ENCODE measurements at places on chromosomes 13 and 19. TPM values are rescaled to one million over a fixed set of nuclear protein-coding genes. Genes with fewer than 3 reads are reported as not detected.

DNA sequence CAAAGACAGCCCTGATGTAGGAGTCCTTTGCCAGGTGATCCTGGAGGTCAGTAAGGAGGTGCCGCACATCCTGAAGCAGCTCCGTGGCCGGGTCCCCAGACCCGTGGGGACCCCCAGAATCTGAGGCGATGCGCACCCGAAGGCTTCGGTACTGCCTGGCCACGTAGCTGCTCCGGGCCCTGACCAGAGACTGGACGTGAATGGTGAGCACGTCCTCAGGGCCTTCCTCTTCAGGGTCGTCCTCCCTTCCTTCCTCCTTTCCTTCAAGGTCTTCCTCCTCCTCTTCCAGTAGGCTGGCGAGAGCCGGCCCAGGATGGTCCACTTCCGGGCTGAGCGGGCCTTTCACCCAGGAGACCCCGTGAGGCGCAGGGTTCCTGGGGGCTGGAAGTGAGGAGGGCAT is 7.5 kb downstream of the RINL start:
- DNase-seq, result no peak
- no peaks in the 10 kb centered on the region for H3K36me3 ChIP-seq
- no peaks in the 10 kb centered on the region for H3K27me3 ChIP-seq

DNA sequence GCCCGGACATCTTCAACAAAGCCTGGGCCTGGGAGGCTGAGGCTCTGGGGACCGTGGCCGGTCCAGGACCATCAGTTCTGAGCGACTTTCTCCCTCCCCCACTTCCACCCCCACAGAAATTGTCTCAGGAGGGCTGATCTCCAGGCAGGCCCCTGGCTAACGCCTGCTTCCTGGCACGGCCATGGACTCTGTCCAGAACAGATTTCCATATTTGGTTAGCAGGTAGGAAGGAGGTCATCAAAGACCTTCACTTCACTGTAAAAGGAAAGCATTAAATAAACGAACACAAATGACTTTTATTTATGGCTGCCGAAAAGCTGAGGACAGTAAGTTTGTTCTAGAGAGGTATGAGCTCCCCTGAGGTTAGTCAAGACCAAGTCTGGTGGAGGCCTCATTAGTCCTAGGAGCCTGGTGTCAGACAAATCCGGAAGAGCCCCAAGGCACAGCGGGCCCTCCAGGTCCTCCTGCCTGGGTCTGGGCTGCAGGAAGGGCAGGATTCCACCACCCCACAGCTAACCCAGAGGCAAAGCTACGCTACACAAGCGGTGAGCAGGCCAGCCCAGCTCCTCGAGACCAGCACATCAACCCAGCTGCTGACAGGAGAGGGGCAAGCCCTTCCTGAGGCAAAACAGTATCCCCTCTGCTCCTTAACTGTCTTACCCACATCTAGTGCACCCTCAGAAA is 4.6 kb upstream of the PLPP2 start:
- no peak overlapping the region for H3K4me3 ChIP-seq
- no peaks in the 10 kb centered on the region for H3K36me3 ChIP-seq
- no peak for DNase-seq
- H3K4me1 ChIP-seq, result peaks cover 7% of the 10 kb centered on the region
- no peaks in the 10 kb centered on the region for H3K27me3 ChIP-seq

DNA sequence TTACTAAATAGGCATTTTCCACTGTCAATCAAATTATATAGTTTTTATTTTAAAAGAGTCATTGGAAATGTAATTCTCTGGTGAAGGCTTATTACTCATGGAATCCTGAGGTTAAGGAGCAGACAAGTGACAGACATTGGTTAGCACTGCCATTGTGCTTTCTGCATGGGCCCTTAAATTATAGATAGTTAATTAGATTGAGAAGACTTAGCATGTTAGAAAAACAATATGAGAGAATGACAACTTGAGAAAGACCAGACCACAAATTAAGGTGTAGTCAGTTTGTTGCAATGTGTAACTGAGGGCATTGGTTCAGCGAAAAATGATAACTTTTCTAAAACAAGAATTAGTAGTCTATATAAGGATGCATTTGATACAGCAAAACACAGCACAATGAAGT is 195.5 kb downstream of the SLITRK6 start:
- no peaks in the 10 kb centered on the region for H3K36me3 ChIP-seq
- H3K4me3 ChIP-seq, result no peak overlapping the region
- no peaks in the 10 kb centered on the region for H3K27me3 ChIP-seq
- no peaks in the 10 kb centered on the region for H3K4me1 ChIP-seq
- H3K27ac ChIP-seq, result no peak overlapping the region

DNA sequence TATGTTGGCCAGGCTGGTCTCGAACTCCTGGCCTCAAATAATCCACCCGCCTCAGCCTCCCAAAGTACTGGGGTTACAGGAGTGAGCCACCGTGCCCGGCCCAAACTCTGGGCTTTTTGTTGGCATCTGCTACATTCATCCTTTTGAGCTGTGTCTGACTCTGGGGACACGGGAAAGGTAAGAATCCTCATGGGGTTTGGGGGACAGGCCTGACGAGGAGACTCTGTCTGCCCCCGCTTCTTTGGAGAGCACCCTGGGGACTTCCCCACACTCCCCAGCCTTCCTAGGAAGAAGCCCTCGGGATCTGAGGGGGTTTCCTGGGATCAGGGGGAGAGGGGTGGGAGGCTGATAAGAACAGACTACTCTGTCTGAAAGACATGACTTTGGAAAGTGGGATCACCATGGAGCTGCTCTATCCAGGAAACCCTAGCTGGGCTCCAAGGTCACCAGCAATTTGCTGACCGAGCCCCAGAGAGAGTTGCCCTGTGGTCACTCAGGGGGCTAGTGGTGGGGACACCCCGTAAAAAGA is 8.1 kb upstream of the FCER2 start:
- no peaks in the 10 kb centered on the region for H3K36me3 ChIP-seq
- DNase-seq, result no peak
- H3K4me1 ChIP-seq, result no peaks in the 10 kb centered on the region

GRCh38 chr13:112509190-112509589 is 78.8 kb downstream of the TUBGCP3 start:
- H3K27ac ChIP-seq, result no peak overlapping the region
- H3K27me3 ChIP-seq, result no peaks in the 10 kb centered on the region
- H3K4me1 ChIP-seq, result no peaks in the 10 kb centered on the region
- no peak overlapping the region for H3K4me3 ChIP-seq
- no peaks in the 10 kb centered on the region for H3K36me3 ChIP-seq
- no peak for DNase-seq

DNA sequence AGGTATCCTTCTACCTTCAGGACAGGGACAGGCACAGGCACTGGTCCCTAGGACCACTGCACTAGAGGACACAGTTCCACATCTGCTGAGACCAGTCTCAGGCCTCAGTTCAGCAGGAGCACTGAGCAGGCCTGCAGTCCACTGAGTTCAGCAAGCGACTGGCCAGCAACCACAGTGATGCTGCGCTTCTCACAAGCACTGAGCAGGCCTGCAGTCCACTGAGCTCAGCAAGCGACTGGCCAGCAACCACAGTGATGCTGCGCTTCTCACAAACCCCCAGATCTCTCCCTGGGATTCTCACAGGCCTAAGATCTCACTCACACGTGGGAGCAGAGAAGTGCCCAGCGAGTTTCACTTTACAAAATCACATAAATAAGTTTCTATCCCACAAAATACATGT is 140.6 kb downstream of the IRS2 start:
- H3K27me3 ChIP-seq, result no peaks in the 10 kb centered on the region
- no peaks in the 10 kb centered on the region for H3K4me1 ChIP-seq
- no peaks in the 10 kb centered on the region for H3K36me3 ChIP-seq
- no peak overlapping the region for H3K27ac ChIP-seq
- DNase-seq, result no peak
- no peak overlapping the region for H3K4me3 ChIP-seq

GRCh38 chr19:55552206-55552605 is 6.9 kb upstream of the SBK3 start:
- H3K4me3 ChIP-seq, result no peak overlapping the region
- no peak overlapping the region for H3K27ac ChIP-seq
- DNase-seq, result no peak
- H3K27me3 ChIP-seq, result no peaks in the 10 kb centered on the region
- no peaks in the 10 kb centered on the region for H3K36me3 ChIP-seq
- peaks cover 38% of the 10 kb centered on the region for H3K4me1 ChIP-seq

The OLFM2 gene
- total RNA-seq, result 9.7 TPM

The CFD gene
- 9.9 TPM for total RNA-seq

The HTR2A gene
- total RNA-seq, result not detected

The ZNF726 gene
- total RNA-seq, result 7.2 TPM

The SPTBN4 gene
- 1.2 TPM for total RNA-seq
